Astrocyte (in vitro differentiated cells and primary cell): ENCODE measurements at places on chromosomes 3 and 15. TPM values are rescaled to one million over a fixed set of nuclear protein-coding genes. Genes with fewer than 3 reads are reported as not detected.

The RTP3 gene
- total RNA-seq = not detected in 2 replicates

The PARP15 gene
- total RNA-seq = 0.09 and 0.22 TPM in 2 replicates

The USP50 gene
- 0.34 TPM in 1 of 2 replicates, not detected in the other for total RNA-seq

The MINAR1 gene
- total RNA-seq = 1.7 TPM in 2 replicates

The TIGIT gene
- not detected in 2 replicates for total RNA-seq

The TICRR gene
- total RNA-seq = 2.8 and 2.9 TPM in 2 replicates

The LDHAL6B gene
- not detected in 2 replicates for total RNA-seq

The PCBP4 gene
- 95.4 and 102 TPM in 2 replicates for total RNA-seq

- no peak for DNase-seq
- no peak overlapping the region for H3K4me3 ChIP-seq
These were observed 264.0 kb upstream of the SLITRK3 start for GRCh38 chr3:165459924-165460835.

DNA sequence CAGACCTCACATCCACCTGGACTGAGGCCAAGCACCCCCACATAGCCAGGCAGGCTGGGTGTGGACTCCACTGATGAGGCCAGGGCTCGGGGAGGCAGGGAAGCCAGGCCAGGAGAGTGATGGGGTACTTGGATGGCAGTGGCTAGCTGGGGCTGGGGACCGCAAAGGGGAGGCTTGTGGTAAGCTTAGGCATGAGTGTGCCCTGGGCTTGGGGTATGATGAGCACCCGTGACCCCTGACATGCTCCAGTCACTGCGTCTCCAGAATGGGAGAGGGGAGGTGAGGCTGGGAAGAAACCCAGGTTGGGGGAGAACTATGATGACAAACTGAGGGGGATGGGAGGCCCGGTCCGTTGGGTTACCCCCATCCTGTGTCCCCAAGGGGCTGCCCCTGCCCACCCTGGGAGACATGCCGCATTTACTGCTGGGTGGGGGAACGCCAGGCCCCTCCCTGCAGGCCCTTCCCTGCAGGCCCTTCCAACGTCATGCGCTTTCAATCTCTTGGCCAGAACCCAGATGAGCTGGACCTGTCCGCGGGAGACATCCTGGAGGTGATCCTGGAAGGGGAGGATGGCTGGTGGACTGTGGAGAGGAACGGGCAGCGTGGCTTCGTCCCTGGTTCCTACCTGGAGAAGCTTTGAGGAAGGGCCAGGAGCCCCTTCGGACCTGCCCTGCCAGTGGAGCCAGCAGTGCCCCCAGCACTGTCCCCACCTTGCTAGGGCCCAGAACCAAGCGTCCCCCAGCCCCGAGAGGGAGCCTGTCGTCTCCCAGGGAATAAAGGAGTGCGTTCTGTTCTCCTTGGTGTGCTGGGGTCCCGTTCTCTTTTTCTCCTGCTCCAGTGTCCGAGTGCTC, 34.1 kb downstream of the TSPAN3 start:
- no peaks in the 10 kb centered on the region for H3K27me3 ChIP-seq
- no peaks in the 10 kb centered on the region for H3K36me3 ChIP-seq
- H3K4me3 ChIP-seq = no peak overlapping the region

GRCh38 chr3:50617911-50618481, 1.0 kb downstream of the MAPKAPK3 start:
- DNase-seq = no peak
- peaks cover 13% of the 10 kb centered on the region for H3K4me1 ChIP-seq
- H3K27me3 ChIP-seq = no peaks in the 10 kb centered on the region

DNA sequence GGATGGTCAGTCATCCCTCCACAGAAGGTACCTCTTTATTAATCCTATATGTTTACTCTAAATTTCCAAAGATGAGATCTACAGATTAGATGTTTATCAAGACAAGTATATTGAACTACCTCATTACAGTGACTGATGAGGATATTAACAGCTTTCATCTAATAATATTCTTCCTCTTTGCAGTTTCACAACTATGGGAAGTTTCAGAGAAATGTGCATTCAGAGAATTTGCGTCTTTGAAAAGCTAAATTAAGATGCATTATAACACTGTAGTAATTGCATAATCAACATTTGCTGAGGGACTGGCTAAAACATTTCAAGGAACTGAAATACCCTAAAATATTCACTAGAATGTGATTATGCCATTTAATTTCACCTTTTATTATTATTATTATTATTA, 46.7 kb downstream of the MCF2L2 start:
- H3K27ac ChIP-seq = no peak overlapping the region
- H3K4me1 ChIP-seq = peaks cover 5% of the 10 kb centered on the region
- H3K36me3 ChIP-seq = no peaks in the 10 kb centered on the region

DNA sequence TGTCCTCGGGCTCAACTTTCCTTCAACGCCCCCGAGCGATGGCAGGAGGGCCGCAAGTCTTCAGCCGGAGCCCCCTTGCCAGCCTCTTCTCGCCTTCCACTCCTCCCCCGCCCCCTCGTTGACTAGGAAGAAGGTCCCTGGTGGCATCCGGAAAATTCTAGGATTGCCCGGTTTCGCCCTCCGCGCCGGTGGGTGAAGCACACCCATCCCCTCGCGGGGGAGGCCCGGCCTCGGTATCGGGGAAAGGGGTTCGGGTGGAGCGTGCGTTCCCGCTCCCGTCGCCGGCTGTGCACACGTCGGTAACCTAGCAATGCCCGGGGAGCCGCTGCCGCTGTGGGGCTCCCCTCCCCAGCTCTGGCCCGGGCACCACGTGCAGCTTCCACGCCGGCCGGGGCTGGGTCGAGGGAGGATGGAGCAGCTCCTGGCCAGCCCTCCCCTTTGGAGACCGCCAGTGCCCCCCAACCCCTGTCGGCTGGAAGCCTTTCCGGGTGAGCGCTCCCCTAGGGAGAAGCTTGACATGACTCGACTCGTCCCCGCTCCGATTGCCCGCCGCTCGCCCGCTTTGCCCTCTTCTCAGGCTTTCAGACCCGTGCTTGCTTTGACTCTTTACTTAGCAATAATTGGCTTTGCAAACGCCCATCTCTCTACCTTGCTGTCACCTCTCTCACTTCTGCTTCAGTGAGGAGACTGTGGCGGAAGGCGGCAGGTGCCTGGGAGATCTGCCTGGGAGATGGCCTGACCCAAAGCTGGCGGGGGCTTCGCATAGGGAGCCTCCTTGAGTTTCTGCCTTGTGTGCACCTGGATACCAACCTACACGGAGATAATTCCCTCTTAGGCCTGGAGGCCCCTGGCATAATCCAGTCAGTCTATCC, 1.3 kb downstream of the CACNA1D start:
- H3K4me1 ChIP-seq = peaks cover 14% of the 10 kb centered on the region
- H3K36me3 ChIP-seq = no peaks in the 10 kb centered on the region
- H3K4me3 ChIP-seq = peak overlapping the region; percentile 52
- DNase-seq = no peak

DNA sequence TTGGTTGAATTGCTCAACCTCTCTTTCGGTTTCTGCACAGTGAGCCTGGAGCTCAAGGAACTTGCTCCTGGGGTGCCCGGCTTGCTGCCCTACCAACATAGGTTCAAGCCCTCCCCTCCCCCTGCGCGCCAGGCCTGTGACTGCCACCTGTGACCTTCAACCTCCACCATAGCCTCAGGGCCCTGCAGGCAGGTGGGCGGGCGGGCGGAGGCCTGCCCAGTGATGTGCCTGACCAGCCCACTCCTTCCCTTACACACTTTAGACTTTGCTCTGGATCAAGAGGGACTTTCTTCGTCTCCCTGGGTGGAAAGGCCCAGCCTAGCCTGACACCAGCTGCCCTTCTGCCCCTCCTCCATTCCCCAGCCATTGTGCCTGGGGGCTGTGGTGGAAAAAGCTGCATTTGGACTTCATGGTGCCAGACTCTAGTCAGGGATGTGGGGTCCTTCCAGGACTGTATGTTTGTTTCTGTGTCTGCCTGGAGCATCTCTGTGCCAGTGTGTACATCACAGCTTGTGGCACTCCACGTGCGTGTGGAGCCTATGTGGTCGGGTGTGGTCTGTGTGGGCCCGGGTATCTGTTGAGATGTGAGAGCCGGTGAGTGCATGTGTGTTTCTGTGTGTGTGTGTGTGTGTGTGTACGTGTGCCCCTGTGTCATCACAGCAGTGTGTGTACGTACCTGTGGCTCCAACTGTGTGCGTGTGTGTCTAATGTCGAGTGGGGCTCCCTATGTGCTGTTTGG, 9.5 kb downstream of the PRKCD start:
- no peak overlapping the region for H3K27ac ChIP-seq
- no peak overlapping the region for H3K4me3 ChIP-seq
- no peak for DNase-seq
- no peaks in the 10 kb centered on the region for H3K27me3 ChIP-seq

DNA sequence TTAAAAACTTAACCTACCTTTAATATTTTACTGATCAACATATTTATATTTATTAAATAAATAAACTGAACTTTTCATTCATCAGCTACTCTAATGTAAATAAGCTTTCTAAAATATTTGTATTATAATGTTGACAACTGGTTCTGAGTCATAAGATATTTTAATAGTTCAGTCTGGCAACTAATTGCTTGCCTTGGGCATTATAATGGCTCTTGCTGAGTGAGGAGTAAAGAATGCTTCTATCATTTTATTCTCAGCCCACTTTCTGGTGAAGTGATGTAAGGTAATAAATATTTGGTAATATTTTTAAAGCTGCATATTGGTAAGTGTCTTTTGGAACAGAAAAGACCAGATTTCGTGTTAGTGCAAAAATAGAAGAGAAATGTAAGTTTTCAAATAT, 81.5 kb downstream of the DIPK2A start:
- H3K27me3 ChIP-seq = no peaks in the 10 kb centered on the region
- H3K27ac ChIP-seq = no peak overlapping the region
- peak; percentile 60 for DNase-seq
- H3K36me3 ChIP-seq = no peaks in the 10 kb centered on the region

DNA sequence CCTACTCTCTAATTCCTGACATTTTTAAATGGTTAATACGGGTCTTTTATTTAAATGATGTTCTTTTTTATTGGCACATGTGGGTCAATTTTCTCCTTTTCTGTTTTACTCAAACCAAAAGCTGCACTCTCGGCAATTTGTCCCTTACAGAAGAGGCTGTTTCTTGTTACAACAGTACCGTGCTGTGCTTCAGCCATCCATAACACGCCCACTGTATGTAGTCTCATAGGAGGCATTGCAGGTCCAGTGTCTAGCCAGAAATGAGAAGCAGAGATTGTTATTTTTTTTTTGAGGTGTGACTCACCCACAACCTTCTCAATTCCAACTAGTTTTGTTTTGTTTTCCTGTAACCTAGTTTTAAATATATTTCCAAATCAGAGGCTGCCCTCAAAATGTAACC, 164.6 kb downstream of the GMNC start:
- no peaks in the 10 kb centered on the region for H3K27me3 ChIP-seq
- H3K27ac ChIP-seq = no peak overlapping the region
- no peaks in the 10 kb centered on the region for H3K36me3 ChIP-seq
- peak; percentile 65 for DNase-seq

GRCh38 chr3:8873740-8874139, 89.5 kb downstream of the RAD18 start:
- H3K4me1 ChIP-seq = peaks cover 17% of the 10 kb centered on the region
- no peak overlapping the region for H3K27ac ChIP-seq
- no peaks in the 10 kb centered on the region for H3K27me3 ChIP-seq
- no peaks in the 10 kb centered on the region for H3K36me3 ChIP-seq
- H3K4me3 ChIP-seq = no peak overlapping the region

GRCh38 chr15:67137951-67138848, 72.8 kb downstream of the SMAD3 start:
- DNase-seq = no peak
- H3K4me1 ChIP-seq = peaks cover 69% of the 10 kb centered on the region
- H3K27me3 ChIP-seq = no peaks in the 10 kb centered on the region
- H3K4me3 ChIP-seq = no peak overlapping the region
- no peaks in the 10 kb centered on the region for H3K36me3 ChIP-seq
- peak overlapping the region; percentile 25 for H3K27ac ChIP-seq

DNA sequence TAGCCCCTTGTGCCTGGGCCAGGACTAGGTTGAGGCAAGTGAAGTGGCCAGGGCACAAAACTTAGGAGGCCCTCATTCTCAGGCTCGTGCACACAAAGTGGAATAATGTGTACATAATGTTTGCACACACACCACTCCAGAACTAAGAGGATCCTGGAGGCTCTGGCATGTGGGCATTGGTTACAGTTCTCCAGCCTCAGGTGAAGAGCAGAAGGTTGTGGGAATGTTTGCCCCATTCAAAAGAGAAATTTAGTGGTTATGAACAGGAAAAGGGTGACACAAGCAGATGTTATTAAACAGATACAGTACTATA, 31.3 kb downstream of the ASB7 start:
- DNase-seq = no peak
- no peaks in the 10 kb centered on the region for H3K27me3 ChIP-seq

DNA sequence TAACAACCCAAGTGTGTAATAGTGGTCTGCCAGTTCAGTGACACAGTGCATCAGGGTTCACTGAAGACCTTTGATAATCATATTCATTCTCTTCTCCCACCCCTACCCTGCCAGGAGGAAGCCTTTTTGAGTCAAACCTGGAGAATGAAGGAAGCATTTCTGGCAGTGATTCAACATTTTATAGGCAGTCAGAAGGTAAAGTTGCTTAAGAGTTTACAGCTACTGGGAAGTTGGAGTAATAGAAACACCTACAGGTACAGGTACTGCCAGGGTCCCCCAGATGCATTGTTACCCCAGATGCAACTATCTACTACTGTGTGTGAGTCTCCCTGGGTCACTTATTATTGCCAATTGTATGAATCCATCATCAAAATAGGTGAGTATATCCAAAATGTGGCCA, 146.9 kb upstream of the EIF1B start:
- no peaks in the 10 kb centered on the region for H3K4me1 ChIP-seq
- no peak overlapping the region for H3K27ac ChIP-seq
- H3K27me3 ChIP-seq = no peaks in the 10 kb centered on the region
- no peak for DNase-seq

DNA sequence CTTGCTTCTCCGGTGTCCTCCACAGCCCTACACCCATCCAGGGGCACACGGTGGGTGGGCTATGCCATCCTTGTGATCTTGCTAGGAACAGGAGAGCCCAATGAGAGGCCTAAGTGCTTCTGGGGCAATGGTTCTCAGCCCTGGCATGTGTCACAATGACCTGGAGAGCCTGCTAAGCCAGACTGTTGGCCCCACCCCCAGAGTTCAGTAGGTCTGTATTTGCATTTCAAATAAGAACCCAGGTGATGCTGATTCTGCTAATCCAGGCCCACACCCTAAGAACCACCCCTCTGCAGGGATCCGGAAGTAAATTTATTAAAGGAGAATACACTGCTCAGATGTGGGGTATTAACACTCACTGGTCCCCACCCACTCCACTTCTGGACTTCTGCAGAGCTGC, 57.9 kb downstream of the RORA start:
- no peak overlapping the region for H3K27ac ChIP-seq
- H3K36me3 ChIP-seq = no peaks in the 10 kb centered on the region
- no peak for DNase-seq
- H3K27me3 ChIP-seq = no peaks in the 10 kb centered on the region
- no peaks in the 10 kb centered on the region for H3K4me1 ChIP-seq

- peaks cover 25% of the 10 kb centered on the region for H3K36me3 ChIP-seq
- H3K27me3 ChIP-seq = no peaks in the 10 kb centered on the region
- no peak overlapping the region for H3K4me3 ChIP-seq
- H3K4me1 ChIP-seq = no peaks in the 10 kb centered on the region
- H3K27ac ChIP-seq = no peak overlapping the region
These were observed 19.4 kb downstream of the RBP1 start for GRCh38 chr3:139519998-139520737.

- H3K36me3 ChIP-seq = no peaks in the 10 kb centered on the region
- no peak overlapping the region for H3K27ac ChIP-seq
- peak; percentile 24 for DNase-seq
- no peaks in the 10 kb centered on the region for H3K4me1 ChIP-seq
- no peaks in the 10 kb centered on the region for H3K27me3 ChIP-seq
These were observed 28.8 kb upstream of the UBL7 start for GRCh38 chr15:74489518-74490338.
